ENCODE measurements at places on chromosomes 4 and X.

DNA sequence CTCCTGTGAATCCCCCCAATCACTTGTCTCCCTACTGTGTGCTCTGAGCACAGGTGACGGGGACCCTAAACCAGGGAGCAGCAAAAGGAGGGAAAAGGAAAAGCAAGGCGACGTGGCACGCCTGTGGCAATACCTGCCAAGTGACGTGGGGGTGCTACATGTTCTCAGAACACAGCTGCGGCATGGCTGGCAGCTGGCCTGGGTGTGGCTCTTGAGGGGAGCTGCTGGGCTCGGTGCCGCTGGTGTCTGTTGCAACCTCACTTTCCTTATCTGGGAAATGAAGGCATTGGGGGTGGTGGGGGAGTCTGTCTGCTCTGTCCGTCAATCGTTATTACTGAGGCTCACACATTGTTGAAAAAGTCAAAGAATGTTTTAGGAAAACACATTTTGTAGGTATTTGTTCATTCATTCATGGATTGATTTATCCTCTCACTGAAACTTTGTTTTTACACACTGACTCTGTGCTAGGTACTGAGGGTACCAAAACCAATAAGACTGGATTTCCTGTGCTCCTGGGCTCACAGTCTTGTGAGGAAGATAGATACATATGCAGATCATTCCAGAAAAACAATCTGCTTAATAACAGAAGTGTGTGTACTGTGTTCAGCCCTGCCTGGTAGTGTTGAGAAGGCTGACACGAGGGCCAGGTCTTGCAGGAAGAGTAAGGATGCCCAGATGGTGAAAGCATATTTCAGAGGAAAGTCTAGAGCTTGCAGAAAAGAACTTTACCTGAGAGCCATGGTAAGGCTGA, 217.6 kb downstream of the PTTG2 start:
- DNase-seq, result peak; percentile 90

- no peak for DNase-seq
Observed at GRCh38 chr4:150874338-150875226, 140.5 kb downstream of the LRBA start.

- peak; percentile 54 for DNase-seq
Observed at GRCh38 chr4:168815379-168816345, 194.4 kb downstream of the CBR4 start.

GRCh38 chr4:113406723-113407016, 354.9 kb downstream of the CAMK2D start:
- DNase-seq, result no peak

- no peak for DNase-seq
Observed at GRCh38 chrX:66408507-66408906, 230.4 kb downstream of the EDA2R start.

DNA sequence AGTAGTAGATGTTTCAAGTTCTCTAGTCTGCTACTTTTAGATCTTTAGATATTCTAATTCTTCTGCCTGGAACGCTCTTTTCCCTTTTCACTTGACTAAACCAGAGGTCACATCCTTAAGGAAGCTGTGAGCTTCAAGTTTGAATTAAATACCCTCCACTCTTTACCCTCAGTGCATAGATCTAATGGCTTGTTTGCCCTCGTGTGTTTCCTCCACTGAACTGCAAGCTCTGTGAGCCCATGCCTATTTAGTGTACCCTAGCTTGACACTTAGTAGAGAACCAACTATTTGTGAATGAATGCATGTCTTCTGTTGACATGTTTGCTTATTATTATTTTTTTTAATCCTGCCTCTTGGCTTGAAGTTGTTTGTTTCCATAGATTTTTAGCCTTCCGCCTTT, 138.3 kb downstream of the PDE5A start:
- DNase-seq, result peak; percentile 29

DNA sequence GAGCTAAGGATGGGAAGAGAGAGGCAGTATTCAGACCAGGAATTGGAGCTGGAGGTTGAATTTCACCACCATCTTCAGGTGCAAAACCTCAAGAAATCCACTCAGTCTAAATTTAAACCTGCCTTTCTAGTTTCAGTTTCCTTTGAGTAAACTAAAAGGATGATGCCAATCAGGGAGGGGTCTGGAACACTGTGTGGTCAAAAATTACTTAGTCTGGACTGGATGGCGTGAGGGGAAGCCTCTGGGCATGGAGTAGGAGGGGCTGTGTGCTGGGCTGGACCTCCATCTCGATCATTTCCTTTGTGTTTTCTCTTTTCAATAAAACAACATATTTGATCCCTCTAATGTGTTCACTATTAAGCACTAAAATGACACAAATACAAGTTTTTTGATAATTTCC, 120.1 kb downstream of the GC start:
- DNase-seq, result no peak

DNA sequence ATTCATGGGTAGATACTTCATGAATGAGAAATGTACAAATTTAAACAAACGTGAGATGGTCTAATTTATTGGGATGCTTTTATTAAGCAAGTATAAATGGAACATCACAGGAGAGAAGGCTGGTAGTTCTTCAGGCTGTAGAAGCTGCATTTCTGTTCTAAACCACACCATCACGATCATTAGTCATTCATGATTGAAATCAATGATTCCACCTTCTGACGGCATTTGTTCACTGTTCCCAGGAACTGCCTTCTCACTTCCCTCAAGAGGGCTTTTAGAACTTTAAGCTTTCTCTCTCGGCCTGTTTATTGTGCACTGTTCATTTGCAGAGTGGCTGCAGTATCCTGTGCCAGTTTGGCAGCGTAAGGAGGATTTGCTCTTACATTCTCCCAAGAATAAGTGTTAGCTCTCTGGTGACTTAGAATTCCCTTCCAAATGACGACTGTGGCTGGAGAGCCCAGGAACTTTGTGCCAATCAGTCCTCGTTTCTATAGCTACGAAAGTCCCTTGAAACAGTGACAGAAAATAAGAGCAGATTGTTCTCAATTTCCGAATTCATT, 54.7 kb downstream of the MFAP3L start:
- no peak for DNase-seq

GRCh38 chr4:96154676-96155075, 314.8 kb downstream of the PDHA2 start:
- DNase-seq, result no peak
